ENCODE measurements at places on chromosomes 3 and 15.
A peak's percentile ranks its signal among the peaks of the same experiment; 100 is the strongest.

GRCh38 chr3:30775040-30775439, 119.4 kb downstream of the GADL1 start:
- no peak for DNase-seq

DNA sequence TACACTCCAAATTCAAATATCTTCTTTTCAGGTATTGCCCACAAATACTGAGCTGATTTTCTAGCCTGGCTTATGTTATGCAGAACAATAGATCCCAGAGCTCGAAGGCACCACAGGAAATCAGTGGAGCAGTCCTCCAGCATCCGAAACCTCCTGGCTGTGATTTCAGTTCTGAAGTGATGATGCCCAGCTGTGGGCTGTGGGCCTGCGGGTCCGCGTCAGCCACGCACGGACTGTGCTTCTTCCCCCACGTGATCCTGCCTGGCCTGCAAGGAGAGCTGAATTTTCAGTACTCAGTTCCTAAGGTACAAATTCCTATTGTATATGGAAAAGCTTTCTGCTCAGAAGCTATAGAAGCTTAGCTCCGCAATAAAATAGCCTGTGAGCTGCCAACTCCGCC, 96.2 kb downstream of the OCA2 start:
- no peak for DNase-seq

GRCh38 chr15:95208988-95209387, 977.6 kb downstream of the MCTP2 start:
- DNase-seq: no peak

DNA sequence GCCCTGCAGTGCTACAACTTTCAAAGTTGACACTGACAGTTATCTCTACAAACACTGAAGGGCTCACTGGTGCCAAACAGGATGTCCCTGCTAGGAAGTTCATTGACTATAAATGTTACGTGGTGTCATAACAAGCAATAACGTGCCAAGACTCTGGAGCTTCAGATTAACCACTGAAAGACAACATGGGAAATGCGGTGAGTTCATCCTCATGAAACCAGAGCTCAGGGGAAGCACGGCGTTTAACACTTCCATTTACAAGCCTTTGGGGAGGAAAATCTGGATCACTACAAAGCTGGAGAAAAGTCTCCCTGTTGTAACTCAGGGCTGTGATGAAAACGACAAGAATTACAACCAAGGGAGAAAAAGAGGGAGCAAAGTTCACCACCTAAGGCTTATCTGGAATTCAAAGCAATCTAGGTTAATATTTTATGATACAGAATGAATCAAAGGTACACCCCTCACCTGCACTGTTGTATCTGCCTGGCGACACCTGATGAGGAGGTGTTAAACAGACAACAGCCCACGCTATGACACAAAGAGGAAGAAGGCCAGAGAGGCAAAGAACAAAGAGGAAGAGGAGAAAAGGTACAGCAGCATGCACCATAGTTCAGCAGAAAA, 27.0 kb downstream of the SHQ1 start:
- DNase-seq: no peak

DNA sequence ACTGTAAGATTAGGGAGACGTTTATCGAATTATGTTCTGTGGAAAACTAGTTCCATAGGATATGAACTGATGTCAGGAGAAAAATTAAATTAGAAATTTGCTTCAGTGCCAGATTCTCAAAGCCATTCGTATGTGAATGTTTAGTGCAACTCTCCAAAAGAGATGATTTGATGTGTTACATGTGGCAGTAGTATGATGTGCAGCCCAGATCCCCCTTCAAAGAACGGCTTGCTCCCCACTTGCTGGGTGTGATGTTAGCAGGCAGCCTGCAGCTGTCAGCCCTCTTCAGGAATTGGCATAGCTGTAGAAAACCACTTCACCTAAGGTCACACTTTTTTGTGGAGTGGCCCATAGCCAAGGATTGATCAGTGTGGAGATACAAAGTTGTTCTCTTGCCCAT, 127.0 kb upstream of the CCDC54 start:
- DNase-seq: no peak

GRCh38 chr15:74656935-74657535, 38.8 kb downstream of the EDC3 start:
- DNase-seq: no peak

GRCh38 chr15:31390029-31390428, 63.4 kb downstream of the KLF13 start:
- no peak for DNase-seq

DNA sequence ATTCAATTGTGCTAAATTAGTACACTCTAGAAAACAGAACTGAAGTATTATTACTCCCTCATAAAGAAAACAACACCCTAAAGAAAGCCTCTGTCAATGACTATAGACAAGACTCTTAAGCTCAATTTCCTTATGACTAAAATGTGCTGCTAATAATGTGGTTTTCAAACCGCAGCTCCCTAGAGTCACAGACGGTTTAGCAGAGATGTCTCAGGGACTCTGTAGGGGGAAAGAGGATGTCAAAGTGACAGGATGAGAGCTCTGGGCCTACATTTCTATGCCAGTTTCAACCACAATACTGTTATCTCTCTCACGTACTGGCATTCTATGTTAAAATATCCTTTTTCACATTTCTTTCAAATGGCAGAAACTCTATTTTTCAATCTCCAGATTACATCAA, 37.6 kb upstream of the WDR49 start:
- DNase-seq: peak; percentile 29

DNA sequence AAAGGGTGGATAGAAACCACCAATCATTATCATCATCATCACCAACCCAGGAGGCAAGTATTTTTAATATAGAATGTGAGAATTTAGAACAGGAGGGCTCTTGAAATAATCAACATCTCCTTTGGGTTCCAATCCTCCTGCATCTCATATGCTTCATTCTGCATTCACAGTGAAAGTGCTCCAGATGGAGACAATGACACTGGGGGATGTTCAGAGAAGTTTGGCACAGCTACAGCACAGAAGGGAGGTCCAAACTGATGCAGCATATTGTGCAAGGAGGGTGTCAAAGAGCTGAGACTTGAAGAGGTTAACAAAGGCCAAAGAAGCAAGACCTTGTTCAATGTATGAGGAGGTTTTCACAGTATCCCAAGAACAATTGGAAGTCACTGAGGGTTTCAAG, 767.1 kb downstream of the NTRK3 start:
- DNase-seq: no peak

- peak; percentile 35 for DNase-seq
Observed at GRCh38 chr15:73127302-73127936, 75.2 kb downstream of the NEO1 start.

GRCh38 chr3:11845651-11846050, 1.0 kb downstream of the TAMM41 start:
- peak; percentile 2 for DNase-seq

DNA sequence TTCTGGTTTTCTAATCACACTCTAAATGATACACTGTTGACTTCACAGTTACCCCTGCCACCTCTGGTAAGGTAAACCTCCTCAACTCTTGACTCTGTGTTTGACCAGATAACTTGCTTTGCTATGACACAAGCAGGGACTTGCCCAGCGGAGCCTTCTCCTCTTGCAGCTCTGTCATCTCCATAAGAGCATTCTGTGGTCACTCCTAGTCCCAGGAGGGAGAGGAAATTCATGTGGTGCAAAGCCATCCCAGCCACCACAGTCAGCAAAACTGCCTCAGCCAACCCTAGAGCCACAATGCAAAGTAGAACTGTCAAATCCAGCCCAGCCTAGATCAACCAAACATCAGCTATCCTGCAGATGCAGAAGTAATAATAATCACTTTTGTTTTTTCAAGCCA, 144.7 kb upstream of the GADL1 start:
- DNase-seq: no peak

DNA sequence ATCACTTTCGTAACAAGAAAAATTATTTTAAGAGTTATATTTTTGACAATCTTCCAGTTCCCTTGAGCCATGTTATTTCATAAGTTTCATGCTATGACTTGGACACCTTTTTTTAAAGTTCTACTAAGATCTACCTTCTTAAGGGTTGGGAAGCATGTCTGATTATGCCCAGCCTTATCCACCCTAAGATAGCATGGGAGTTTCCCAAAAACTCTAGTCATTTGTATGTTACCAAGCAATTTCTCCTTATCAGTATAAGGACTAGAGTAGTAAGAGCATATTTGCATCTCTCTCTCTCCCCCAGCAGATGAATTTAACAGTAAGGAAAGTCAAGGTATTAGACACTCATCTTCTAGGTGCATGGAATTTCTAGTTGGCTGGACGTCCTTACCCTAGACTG, 85.1 kb upstream of the NTRK3 start:
- no peak for DNase-seq

GRCh38 chr15:90126596-90127435, 24.5 kb upstream of the IDH2 start:
- DNase-seq: no peak

DNA sequence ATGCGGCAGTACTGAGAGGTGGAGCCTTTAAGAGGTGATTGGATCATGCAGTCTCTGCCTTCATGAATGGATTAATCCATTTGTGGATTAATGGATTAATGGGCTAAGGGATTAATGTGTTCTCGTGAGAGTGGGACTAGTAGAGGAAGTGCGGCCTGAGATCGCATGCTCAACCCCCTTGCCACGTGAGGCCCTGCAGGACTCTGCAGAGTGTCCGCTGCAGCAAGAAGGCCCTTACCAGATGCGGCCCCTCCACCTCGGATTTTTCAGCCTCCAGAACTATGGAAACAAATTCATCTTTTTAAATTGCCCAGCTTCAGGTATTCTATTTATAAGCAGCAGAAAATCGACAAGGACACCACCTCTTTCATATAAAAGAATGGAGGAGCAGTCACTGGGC, 148.8 kb downstream of the TPRA1 start:
- DNase-seq: no peak

- DNase-seq: no peak
Observed at GRCh38 chr3:171564748-171565480, 104.7 kb upstream of the TNIK start.

DNA sequence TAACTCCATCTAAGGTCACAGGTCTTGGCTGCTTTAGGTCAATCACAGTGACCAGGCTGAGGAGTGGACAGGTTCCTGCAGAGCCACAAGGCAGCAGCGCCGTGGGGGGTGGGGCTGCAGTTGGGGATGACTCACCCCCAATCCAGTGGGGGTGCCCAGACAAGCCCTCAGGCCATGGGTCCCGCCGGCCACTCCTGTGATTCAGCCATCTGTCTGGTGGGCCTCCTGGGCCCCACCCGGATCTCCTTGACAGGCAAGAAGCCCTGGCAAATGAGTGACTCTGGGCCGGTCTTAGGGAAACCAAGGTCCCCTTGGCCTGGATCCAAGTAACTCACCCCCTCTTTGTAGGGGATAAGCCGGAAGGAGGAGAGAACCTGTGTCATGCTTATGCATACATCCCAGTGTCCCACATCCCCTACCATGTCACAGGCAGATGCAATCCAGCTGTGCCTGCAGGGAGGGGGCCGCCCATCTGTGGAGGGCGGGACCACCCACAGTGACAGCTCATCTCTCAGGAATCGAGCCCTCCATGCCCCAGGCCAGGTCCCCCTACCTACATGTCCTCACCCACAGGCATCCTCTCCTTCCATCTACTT, 495 bp upstream of the COL7A1 start:
- no peak for DNase-seq

GRCh38 chr3:151777880-151778279, 36.0 kb upstream of the AADAC start:
- no peak for DNase-seq

DNA sequence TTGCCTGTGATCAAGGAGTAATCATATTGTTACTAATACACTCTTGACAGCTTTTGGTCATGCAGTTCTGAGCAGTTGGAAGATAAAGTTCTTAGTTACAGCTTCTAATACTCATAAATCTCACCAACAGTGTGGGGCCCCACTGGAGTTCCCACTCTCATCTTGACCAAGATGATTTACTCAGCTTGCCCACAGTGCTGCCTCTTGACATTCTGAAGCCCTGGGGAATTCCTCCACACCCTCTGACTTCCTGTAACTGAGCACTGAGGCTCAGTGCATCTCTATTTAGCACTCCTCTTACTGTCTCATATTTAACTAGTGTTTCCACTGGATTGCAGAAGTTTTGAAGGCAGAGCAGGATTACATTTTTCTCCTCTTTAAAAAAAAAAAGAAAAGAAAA, 1.9 kb upstream of the ARL6IP5 start:
- peak; percentile 82 for DNase-seq

DNA sequence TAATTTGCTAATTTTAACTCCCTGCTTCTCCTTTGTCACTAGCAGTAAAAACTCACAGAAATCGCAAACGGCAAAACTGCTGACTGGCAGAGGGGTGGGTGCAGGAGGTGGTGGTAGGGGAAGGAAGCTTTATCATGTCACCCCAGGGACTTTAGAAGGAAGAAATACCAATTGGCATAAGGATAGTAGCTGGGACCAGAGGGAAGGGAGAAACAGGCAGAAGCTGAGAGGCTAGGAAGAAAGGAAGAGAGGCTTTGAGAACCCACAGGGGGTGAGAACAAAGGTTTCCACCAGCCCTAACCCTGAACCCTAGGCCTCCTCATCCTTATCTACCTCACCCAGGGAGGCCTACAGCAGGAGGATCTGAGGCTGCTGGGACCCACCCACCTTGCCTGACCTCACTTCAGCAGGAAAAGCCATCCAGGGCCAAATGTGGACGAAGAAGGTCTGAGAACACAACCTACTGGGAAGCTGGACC, 10.7 kb downstream of the ITGB5 start:
- DNase-seq: no peak

- no peak for DNase-seq
Observed at GRCh38 chr15:68536331-68537095, 42.3 kb upstream of the CORO2B start.

GRCh38 chr3:49611719-49612118, 57.4 kb downstream of the BSN start:
- DNase-seq: no peak

- DNase-seq: no peak
Observed at GRCh38 chr3:23798876-23799275, 6.9 kb upstream of the UBE2E1 start.

DNA sequence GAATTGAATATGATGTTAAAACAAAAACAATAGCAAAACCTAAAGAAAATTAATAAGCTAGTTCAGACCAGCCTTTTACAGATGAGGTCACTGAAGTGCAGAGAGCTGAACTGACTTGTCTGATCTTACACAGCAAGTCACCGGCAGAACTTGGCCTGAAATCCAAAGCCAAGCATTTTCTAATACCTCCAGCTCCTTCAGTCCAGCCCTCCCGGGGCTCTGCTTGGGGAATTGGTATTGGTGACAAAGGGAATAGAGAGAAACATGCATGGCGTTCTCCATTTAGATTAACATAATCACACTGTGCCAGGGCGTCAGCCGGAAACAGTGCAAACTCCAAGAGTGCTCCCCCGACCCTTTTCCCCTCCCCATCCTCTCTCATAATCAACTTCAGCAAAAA, 14.1 kb upstream of the ZSCAN2 start:
- no peak for DNase-seq
